ENCODE measurements at places on chromosomes 12 and 14.

DNA sequence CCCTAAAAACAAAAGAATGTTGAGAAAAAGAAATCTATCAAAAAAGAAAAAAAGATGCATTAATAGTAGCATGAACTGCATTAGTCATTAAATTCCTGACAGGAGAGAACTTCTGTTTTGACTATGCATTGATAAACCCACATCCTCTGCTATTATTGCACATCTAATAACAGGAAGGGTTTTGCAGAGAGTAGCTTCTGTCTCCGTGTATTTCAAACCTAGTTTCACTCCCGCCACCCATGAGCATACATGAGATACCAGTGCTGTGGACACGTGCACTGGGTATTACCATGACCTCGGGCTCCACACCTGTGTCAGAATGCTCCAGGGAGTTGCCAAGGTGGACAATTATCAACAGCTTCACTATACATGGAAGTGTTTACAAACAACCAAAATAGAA is 449.1 kb upstream of the SOX5 start:
- no peaks in the 10 kb centered on the region for H3K4me1 ChIP-seq
- DNase-seq, result no peak
- no peaks in the 10 kb centered on the region for H3K36me3 ChIP-seq
- H3K27ac ChIP-seq, result no peak overlapping the region
- no peak overlapping the region for H3K4me3 ChIP-seq

DNA sequence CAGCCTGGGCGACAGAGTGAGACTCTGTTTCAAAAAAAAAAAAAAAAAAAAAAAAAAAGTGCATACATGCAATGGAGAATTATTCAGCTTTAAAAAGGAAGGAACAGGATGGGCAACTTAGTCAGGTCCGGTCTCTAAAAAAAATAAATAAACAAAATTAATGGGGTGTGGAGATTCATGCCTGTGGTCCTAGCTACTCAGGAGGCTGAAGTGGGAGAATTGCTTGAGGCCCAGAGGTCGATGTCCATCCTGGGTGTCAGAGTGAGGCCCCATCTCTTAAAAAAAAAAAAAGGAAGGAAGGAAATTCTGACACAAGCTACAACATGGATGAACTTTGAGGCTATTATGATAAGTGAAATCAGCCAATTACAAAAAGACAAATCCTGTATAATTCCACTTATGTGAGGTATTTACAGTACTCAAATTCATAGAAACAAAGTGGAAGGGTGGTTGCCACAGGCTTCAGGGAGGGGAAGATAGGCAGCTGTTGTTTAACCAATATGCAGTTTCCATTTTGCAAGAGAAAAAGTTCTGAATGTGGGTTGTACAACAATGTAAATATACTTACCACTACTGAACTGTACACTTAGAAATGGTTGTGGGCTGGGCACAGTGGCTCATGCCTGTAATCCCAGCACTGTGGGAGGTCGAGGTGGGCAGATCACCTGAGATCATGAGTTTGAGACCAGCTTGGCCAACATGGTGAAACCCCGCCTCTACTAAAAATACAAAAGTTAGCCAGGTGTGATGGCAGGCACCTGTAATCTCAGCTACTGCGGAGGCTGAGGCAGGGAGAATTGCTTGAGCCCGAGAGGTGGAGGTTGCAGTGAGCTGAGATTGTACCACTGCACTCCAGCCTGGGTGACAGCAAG is 12.3 kb upstream of the APOF start:
- H3K27ac ChIP-seq, result no peak overlapping the region
- no peak overlapping the region for H3K4me3 ChIP-seq
- DNase-seq, result no peak
- H3K36me3 ChIP-seq, result no peaks in the 10 kb centered on the region

- no peak overlapping the region for H3K27ac ChIP-seq
- no peak overlapping the region for H3K4me3 ChIP-seq
These were observed 343.3 kb downstream of the MDGA2 start for GRCh38 chr14:47332106-47332505.

- no peaks in the 10 kb centered on the region for H3K27me3 ChIP-seq
- DNase-seq, result no peak
- H3K27ac ChIP-seq, result no peak overlapping the region
- H3K36me3 ChIP-seq, result no peaks in the 10 kb centered on the region
- no peaks in the 10 kb centered on the region for H3K4me1 ChIP-seq
These were observed 44.7 kb upstream of the AMIGO2 start for GRCh38 chr12:47124451-47124850.

DNA sequence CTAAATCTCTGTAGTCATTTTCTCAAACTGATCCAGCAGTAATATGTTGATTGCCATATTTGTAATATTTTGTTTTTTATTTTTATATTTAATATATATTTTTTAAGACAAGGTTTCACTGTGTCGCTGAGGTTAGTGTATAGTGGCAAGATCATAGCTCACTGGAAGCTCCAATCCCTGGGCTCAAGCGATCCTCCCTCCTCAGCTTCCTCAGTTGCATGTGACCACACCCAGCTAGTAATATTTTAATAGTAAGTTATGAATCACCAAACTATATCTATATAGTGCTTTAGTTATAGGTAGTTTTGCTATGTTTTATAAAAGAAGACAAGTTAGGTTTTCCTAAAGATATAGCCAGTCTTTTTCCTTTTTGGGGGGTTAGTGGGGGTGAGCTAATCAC is 22.0 kb upstream of the LRIG3 start:
- H3K4me3 ChIP-seq, result no peak overlapping the region
- no peak overlapping the region for H3K27ac ChIP-seq
- peaks cover 4% of the 10 kb centered on the region for H3K4me1 ChIP-seq
- H3K27me3 ChIP-seq, result no peaks in the 10 kb centered on the region
- H3K36me3 ChIP-seq, result no peaks in the 10 kb centered on the region

DNA sequence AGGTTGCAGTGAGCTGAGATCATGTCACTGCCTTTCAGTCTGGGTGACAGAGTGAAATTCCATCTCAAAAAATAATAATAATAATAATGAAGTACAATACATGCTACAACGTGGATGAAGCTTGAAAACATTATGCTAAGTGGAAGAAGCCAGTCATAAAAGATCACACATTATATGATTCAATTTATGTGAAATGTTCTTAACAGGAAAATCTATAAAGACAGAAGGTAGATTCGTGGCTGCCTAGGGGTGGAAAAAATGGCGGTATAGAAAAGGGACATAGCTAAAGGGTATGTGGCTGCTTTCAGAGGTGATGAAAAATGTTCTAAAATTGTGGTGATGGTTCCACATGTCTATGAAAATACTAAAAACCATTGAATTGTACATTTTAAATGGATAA is 41.0 kb upstream of the AMIGO2 start:
- H3K27me3 ChIP-seq, result no peaks in the 10 kb centered on the region
- H3K36me3 ChIP-seq, result no peaks in the 10 kb centered on the region
- H3K4me1 ChIP-seq, result no peaks in the 10 kb centered on the region
- no peak overlapping the region for H3K4me3 ChIP-seq
- no peak for DNase-seq

DNA sequence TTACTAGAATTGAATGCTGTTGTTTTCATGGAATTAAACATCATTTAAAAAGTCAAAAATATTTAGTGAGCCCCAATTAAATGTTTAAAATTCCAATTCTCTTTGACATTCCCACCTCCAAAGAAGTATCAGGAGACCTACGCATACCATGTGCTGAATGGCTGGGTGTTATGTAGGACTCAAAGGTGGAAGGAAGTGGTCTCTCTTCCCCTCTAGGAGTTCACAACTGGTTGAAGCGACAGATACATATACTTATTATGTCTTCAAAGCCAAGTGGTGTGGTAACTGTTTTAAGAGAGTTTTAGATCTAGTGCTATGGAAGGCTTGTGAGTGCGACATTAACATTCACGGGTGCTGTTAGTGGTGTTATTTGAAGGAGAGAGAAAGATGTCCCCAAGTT is 464.0 kb downstream of the ATP23 start:
- no peaks in the 10 kb centered on the region for H3K27me3 ChIP-seq
- no peaks in the 10 kb centered on the region for H3K4me1 ChIP-seq
- no peak overlapping the region for H3K4me3 ChIP-seq
- no peak overlapping the region for H3K27ac ChIP-seq

DNA sequence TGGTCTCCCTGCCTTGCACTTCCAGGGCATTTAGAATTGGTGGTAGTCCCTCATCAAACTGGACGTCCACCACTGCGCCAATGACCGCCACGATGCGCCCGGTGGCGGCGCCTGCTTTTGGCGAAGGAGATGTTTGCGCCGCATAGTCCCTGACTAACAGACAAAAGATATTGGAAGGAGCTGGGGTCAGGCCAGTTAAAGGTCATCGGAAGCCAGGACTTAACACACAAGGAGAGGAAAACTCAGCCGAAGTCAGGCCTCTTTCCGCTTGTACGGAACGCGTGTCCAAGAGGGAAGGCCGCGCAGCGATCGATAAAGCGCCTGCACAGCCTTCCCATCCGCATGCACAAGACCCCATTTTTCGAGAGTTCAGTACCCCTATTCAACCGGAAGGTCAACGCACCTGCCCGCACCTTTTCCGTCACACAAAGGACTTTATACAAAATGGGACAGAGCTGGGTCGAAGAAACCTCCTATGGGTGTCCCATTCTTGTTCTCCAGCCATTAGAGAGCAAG is 525 bp downstream of the ATP5F1B start:
- peaks cover 31% of the 10 kb centered on the region for H3K36me3 ChIP-seq
- H3K27ac ChIP-seq, result peak overlapping the region; percentile 91
- H3K4me3 ChIP-seq, result peak overlapping the region; percentile 99
- H3K4me1 ChIP-seq, result peaks cover 2% of the 10 kb centered on the region
- no peaks in the 10 kb centered on the region for H3K27me3 ChIP-seq

DNA sequence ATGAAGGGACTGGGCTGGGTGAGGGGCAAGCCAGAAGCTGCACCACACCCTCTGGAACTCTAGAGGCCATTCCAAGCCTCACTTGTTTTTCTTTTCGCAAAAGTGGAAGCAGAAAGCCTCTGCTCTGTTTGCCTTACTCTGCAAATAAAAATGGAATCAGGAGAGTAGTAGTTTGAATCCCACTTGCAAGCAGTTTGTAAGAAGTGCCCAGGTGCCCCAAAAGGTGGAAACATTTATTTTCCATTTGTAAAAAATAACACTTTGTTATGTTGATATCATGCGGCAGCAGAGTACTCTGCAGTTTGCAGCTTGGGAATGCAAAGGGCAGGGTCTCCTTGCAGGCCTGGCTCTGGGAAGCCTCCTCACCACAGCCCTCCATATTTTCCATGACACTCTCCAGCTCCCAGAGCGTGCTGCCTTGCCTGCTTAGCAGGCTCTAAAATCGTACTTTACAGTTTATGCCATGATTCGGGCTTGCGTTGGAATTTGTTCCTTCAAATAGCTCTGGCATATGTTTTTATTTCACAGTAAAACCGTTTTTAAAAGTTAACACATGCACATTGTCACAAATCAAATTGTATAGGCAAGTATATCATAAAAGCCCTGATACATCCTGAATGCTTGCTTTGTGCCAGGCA is 20.0 kb downstream of the TUNAR start:
- no peaks in the 10 kb centered on the region for H3K27me3 ChIP-seq
- H3K4me1 ChIP-seq, result no peaks in the 10 kb centered on the region
- H3K27ac ChIP-seq, result no peak overlapping the region
- no peak for DNase-seq
- H3K36me3 ChIP-seq, result no peaks in the 10 kb centered on the region

- H3K4me1 ChIP-seq, result no peaks in the 10 kb centered on the region
- H3K27ac ChIP-seq, result no peak overlapping the region
- H3K4me3 ChIP-seq, result no peak overlapping the region
- no peak for DNase-seq
- no peaks in the 10 kb centered on the region for H3K27me3 ChIP-seq
These were observed 276.6 kb upstream of the NAV3 start for GRCh38 chr12:77553976-77554619.

DNA sequence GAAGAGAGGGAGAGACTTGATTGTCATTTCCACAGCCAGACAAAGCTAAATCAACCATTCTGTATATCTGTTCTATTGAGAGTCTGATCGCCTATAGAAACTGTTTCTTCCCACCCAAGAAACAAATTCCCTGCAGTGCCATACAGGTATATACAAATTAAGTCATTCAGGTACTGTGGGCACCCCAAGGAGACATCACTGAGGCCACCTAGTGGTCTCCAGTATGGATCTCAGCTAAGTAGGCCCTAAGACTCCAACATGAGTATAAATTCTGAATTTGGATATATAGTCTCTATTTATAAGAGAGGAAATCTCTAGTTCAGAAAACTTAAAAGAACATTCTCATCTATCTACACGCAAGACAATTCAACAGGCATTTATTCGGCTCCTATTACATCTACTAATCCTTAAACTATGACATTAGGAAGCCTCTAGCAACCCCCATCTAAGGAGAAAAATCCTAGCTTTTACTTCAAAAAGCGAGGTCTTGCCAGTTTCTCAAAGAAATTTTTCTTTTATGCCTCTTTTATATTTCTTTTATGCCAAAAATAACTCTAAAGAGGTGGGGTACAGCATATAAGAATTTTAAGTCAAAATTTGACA is 62.6 kb downstream of the DCAF5 start:
- H3K27me3 ChIP-seq, result no peaks in the 10 kb centered on the region
- no peak overlapping the region for H3K27ac ChIP-seq
- H3K4me1 ChIP-seq, result peaks cover 12% of the 10 kb centered on the region
- no peak for DNase-seq

DNA sequence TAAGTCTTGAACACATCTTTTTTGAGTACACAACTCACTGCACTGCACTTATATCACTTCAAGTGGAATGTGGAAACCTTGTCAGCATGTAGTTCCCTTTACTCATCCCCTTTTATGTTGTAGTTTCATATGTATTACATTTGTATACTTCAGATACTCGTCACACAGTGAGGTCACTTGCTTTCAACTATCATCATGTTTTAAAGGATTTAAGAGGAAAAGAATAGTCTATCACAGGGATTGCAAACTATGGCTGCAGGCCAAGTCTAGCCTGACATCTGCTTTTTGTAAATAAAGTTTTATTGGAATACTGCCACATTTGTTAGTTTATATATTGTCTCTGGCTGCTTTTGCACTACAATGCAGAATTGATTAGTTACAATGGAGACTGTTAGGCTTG is 24.3 kb downstream of the CNOT2 start:
- no peak overlapping the region for H3K27ac ChIP-seq
- H3K36me3 ChIP-seq, result no peaks in the 10 kb centered on the region

DNA sequence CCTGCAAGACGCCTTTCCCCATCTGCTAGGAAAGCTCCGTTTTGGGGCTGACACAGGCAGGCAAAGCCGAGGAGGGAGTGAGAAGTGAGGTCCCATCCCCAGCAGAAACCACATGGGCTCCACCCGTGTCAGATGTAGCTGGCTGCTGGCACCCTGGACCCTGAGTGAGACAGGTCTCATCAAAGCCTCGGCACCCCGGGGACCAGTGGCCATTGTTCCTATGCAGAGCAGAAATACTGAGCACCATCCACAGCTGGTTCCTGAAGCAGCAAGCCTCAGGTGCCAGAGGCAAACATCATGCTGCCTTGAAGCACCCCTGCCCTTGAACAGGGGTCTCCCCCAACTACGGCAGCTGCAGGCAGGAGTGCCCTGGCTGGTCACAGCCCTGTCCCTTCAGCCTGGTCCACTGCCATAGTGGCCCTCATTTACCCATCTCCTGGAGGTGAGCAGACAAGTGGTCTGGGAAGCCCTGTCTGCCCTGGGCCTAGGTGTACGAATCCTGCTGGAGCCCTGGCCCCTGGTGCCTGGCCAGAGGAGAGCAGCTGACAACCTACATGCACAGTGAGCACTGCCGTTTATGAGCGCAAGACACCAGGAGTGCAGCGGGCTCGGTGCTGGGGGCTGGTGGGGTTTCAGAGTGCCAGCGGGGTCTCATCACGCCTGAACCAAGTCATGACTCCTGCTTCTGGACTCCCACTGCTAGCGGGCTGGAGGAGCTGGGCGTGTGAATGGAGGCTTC is 289.8 kb upstream of the RTL1 start:
- H3K36me3 ChIP-seq, result no peaks in the 10 kb centered on the region
- no peaks in the 10 kb centered on the region for H3K4me1 ChIP-seq
- peak; percentile 30 for DNase-seq
- no peak overlapping the region for H3K27ac ChIP-seq
- no peaks in the 10 kb centered on the region for H3K27me3 ChIP-seq
